Astrocyte of the spinal cord (primary cell): ENCODE measurements at places on chromosomes 6 and 20.

DNA sequence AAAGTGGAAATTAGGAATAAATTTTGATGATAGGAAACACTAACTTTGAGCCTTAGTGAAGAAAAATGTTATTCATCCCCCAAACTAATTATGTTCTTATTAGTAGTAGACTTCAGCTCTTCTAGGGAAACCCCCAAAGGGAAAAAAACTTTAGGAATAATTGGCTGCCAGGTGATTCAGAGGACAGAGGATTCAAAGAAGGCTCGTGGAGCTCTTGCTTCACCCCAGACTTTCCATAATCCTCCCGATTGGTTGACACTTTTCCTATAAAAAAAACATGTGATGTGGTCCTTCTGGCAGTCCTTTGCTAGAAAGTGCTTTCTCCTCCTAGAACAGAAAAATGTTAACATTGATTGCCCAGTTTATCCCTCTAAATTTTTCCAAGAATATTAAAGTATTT, 5.6 kb upstream of the CCDC170 start:
- DNase-seq: no peak

DNA sequence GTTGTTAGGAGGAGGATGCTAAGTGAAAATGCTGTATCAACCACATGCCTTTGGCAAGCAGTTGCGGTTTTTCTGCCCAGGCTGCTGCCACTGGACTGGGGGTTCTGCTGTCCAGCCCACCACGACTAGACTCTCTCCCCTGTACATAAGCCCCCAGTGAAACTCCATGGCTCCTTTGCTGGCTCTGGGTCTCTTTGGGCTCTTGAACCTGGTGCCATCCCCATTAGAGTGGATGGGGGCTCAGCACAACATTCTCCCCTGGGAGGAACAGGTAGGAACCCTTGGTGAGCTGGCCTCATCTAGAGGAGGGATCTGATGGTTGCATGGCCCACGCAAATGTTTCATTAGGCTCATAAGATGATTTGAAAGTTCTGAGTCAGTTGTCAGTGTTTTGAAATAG, 204.8 kb upstream of the KCNG1 start:
- no peak for DNase-seq

GRCh38 chr20:61950641-61951071, 115.0 kb downstream of the TAF4 start:
- no peak for DNase-seq

- DNase-seq: peak; percentile 100
Observed at GRCh38 chr20:51631011-51631950, 88.8 kb upstream of the NFATC2 start.

- DNase-seq: no peak
Observed at GRCh38 chr6:28597924-28598722, 72.4 kb downstream of the GPX5 start.

DNA sequence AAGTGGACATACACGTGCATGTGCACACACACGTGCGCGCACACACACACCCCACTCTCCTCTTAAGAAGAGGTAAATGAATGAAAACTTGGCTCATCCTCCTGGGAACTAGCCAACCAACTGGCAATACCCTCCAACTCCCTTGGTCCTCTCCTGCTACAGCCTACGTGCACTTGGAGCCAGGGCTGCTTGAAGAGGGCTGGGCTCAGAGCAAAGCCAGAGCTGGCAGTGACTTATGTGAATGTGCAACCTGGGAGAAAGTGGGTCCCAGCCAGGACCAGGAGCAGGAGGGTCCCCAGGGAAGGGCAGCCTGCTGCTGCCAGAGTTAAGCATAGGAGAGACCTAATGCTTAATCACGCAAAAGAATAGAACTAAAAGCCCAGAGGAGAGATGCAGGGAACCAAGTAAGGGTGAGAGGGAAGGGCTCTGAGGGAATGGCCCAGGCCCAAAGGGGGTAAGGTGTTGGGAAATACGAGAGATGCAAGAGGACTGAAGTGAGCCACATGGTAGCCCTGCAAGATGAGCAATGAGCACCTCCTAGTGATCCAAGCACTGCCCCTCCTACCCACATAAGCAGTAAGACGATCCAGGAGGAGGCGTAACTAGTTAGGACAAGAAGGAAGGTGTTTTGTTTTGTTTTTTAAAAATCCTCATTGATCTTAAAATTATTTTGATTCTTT, 24.7 kb downstream of the TRAF3IP2 start:
- DNase-seq: no peak

DNA sequence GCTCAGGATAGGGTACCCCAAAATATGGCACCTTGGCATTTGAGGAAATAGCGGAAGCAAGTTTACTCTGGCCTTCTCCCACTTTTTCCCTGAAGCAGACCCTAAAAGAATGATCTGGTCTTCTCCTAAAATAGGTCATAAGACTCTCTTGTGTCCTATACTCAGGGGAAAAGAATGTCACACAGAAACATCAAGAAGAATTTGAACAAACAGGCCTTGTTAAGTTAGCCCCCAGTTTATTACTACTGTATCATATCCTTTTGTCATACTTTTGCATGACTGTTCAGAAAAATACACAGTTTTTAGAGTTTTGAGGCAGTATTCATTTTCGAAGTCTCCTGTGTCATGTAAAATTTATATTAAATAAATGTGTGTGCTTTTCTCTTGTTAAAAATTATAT, 12.5 kb downstream of the TAAR2 start:
- DNase-seq: no peak

GRCh38 chr20:49187330-49187850, 744 bp downstream of the STAU1 start:
- DNase-seq: no peak

DNA sequence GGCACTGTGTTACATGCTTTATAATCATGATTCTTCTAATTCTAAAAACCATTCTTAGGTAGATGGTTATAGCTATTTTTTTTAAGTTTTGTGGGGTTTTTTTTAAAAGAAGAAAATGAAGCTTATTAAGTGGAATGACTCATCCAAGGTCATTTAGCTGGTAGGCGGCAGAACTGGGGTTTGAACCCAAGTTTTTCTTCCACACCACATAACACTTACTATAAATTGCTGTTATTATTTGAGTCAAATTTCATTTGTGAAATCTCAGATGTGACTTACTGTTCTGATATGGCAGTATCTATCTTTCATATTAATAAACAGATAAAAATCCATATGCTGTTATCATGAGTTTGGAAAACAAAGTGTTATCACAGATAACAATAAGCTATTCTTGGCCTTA, 10.4 kb upstream of the COL10A1 start:
- DNase-seq: no peak

GRCh38 chr6:33433001-33433543, 13.2 kb downstream of the SYNGAP1 start:
- no peak for DNase-seq
